ENCODE measurements at places on chromosomes 1 and 21.

DNA sequence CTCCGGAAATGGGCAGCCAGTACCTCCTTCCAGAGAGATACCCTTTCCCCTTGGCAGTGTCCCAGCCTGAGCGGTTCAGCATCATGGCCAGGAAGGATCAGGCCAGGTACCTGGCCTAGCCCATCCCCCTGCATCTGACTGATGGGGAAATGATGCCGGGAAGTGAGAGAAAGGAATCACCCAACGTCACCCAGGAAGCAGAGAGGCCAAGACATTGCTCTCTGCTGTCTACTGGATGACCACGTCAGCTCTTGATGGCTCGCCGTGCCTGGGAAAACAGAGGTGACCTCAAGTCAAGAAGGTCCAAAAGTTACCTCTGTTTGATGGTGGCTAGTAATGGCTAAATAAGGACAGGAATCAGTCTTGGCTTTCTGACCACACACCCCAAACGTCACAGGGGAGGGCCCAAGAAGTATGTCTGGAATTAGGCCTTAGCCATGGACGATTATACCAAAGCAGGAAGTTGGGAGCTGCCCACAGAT, 79.0 kb downstream of the MRPL37 start:
- no peak for DNase-seq

- no peak for DNase-seq
Observed at GRCh38 chr1:14678011-14678638, 79.6 kb downstream of the KAZN start.

- no peak for DNase-seq
Observed at GRCh38 chr1:90708236-90708786, 8.8 kb downstream of the BARHL2 start.

DNA sequence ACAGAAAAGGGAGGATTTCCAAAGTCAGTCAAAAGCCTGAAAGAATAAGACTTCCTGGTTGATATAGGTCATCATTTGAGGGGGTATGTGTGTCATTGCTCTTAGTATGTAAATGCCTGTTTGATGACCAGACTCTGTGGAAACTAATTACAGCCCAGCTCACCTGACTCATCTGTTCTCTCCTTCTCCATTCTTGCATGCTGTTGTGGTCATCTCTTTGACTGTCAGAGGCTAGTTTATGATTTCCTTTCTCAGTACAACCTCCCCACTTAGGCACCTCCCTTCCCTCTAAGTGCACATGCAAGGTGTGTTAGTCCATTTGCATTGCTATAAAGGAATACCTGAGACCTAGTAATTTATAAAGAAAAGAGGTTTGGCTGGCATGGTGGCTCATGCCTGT, 2.4 kb upstream of the C1orf116 start:
- DNase-seq = no peak

- DNase-seq = no peak
Observed at GRCh38 chr21:14817311-14817710, 247.5 kb downstream of the NRIP1 start.

- DNase-seq = no peak
Observed at GRCh38 chr21:44828362-44829056, 10.6 kb upstream of the SUMO3 start.

GRCh38 chr1:61808321-61808720, 66.0 kb downstream of the PATJ start:
- no peak for DNase-seq

Measured in GM10248 (cell line).